ENCODE measurements at places on chromosomes 4 and X.

GRCh38 chrX:134685668-134686067, 27.4 kb upstream of the PLAC1 start:
- DNase-seq, result no peak

DNA sequence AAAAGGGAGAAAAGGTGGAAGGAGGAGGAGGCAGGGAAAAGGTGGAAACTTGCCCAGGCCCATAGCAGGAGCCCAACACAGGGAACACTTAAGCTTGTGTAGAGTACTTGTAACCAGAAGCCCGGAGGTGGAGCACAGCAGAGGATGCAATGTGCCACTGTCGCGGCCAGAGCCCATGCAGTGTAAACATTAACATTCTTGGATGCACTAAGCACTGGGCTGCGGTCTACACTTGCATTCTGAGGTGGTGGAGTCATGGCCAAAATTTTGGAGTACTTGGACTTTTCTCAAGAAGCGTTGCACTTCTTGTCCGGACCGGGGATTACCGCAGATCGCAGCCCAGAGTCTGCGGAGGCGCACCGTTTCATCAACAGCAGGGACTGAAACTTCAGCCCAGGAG, 4.5 kb upstream of the RHOXF1 start:
- DNase-seq, result no peak

- no peak for DNase-seq
Observed at GRCh38 chr4:7430965-7431695, 3.6 kb downstream of the PSAPL1 start.

DNA sequence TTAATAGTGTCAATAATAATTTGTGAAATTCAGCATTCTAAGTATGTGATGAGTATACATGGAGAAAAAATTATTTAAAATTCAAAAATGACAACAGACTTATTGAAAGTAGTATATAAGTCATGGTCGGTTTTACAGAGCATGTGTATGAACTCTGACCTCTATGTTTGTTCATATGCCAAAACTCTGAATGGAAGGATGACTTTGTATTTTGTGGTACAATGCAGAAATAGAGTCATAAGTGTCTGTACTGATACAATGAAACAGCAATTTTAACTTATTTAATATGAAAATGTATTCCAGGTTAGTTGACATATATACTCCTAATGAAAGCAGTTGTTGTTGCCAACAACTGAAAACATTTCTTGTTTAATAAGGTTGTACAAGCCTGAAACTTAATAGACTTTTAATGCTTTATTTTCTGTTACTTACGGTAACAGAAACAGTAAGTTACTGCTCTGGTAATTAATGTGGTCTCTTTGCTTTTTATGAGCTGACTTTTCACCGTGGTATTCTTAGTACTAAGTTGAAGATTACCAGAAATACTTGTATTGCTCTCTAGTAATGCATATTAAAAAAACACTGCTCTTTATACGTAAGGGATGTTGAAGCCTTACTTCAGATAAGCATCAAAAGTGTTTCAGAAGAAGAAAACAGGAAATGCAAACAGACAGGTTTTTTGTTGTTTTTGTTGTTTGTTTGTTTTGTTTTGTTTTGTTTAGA, 1.9 kb downstream of the UBE2K start:
- DNase-seq, result no peak

GRCh38 chrX:74179071-74179470, 124.9 kb upstream of the ZCCHC13 start:
- DNase-seq, result no peak

DNA sequence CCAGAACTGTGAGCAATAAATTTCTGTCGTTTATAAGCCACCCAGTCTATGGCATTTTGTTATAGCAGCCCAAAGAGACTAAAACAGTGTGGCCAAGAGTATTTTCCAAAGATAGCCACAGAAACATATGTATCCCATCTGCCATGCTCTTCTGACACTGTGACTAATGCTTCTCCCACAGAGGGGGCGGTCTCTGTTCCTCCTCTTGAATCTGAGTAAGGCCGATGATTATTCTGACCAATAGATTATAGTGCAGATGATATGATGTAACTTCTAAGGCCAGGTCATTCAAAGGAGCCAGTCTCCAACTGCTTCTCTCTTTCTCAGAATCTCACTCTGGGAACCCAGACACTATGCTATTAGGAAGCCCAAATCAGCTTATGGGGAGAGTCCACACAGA, 570.7 kb downstream of the BCOR start:
- DNase-seq, result no peak

DNA sequence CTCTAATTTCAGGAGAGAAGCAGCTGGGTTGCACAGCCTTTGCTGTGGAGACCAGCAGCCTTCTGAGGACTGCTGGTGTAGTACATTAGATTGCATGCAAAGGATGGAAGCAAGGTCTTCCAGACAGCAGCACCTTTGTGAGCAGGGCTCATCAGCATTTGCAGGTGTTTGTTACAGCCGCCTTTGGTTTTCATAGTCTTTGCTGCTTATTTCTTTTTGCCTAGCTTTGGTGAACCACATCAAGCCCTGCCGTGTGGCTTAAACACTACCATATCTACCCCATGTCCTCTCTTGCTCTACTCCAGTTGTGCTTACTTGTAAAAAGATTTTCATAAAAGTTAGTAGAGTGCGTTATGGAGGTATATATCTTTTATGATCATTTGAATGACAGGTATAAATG, 57.5 kb downstream of the MTM1 start:
- no peak for DNase-seq

DNA sequence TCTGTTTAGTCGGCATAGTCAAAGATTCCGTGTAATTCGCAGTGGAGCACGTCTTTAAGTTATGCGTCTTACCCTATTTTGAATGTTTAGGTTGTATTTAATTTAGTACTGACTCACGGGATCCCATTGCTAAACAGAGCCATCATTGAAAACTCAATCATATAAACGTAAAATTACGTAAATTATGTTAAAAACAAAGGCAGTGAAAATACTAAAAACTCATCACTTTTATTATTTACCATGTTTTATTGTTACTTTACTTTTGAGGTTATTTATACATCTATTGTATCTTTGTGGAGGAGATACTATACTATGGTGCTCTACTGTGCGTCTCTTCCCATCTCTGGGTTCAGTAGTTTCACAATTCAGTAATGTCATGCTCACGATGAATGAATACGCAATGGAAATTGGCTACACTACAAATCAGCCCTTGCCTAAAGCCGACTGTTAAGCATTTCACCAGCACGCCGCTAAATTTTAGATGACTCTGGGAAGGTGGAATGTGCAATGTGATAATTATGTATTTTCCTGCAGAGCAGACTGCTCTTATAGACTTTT, 944 bp downstream of the FUNDC2 start:
- no peak for DNase-seq

GRCh38 chr4:71237641-71238040, 101.2 kb upstream of the SLC4A4 start:
- no peak for DNase-seq

DNA sequence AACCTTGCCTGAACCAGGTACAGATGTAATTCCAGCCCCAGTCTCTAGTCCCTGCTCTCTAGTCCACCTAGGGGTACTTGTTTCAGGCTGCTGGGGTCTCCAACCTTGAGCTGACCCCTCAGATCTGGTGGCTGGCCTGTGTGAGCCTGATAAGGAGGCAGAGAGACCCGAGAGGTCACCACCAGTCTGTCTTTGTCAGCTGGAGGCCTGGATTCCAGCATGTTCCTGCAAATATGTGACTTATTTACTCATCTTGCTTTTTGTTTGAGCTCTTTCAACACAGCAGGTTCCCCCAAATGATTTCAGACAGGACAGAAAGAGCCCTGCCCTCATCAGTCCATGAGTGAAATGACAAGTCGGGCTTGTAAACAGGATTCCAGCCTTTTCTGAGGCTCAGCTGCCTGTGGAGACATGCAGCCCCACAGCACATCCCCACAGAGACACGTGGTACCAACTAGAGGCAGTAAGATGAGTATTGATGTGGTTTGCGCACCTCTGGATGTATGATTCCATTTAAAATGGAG, 37.5 kb upstream of the STK26 start:
- DNase-seq, result no peak

DNA sequence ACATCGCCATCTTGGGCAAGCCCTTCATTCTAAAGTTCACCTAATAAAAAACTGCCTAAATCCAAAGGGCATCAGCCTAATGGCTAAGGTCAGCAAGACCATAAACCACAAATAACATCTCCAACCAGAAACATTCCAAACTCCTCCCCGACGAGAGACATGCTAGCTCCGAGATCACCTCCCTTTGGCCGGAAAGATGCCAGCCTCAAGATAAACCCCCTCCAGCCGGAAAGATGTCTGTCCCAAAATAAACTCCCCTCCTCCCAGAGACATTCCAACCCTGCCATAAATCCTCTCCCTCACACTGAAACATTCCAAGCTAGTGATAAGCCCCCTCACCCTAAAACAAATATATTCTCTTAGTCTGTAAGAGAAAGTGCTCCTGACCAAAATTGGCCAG, 13.3 kb upstream of the DYNLT3 start:
- no peak for DNase-seq

- no peak for DNase-seq
Observed at GRCh38 chrX:74467656-74468055, 46.4 kb downstream of the SLC16A2 start.

DNA sequence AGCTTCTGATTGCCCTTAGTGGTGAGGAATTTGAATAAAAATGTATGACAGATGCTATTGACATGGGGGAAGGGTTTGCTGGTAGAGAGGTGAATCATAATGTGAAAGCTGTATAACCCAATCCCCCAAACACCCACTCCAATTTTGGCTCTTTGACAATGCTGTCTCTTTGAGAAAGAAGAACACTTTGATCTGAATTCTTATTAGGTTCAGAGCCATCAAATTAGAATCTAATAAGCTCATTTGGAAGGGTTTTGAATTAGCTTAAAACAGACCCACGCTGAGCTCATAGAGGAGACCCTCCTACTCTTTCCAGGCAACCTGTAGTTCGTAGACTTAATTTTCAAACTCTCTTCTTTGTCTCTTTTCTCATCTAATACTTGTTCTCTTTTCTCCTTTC, 416.6 kb upstream of the ARX start:
- no peak for DNase-seq

- peak; percentile 12 for DNase-seq
Observed at GRCh38 chr4:151781026-151781425, 20.2 kb upstream of the GATB start.

- no peak for DNase-seq
Observed at GRCh38 chr4:3160438-3160837, 86.0 kb downstream of the HTT start.
